ENCODE measurements at places on chromosomes 5 and 9. TPM values are rescaled to one million over a fixed set of nuclear protein-coding genes. Genes with fewer than 3 reads are reported as not detected.

The PDCD1LG2 gene
- 1.8 TPM for polyA plus RNA-seq

DNA sequence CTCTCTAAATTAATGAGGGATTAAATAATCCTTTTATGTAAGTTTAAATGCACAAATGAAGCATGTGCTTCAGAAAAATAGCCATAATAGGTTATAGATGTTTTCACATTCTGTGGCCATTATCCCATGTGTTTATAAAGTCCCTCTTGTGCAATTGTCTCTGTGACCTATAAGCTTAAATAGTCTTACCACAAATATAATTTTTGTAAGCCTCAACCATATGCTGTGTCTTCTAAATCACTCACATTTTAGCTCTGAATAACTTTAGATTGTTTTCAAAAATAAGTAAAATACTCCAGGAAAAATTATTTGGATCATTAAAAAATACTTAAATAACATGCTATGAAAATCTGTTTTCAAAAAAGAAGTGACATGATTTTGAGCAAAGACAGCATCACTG lies 1894.7 kb downstream of the MAT2B start:
- no peak for DNase-seq

DNA sequence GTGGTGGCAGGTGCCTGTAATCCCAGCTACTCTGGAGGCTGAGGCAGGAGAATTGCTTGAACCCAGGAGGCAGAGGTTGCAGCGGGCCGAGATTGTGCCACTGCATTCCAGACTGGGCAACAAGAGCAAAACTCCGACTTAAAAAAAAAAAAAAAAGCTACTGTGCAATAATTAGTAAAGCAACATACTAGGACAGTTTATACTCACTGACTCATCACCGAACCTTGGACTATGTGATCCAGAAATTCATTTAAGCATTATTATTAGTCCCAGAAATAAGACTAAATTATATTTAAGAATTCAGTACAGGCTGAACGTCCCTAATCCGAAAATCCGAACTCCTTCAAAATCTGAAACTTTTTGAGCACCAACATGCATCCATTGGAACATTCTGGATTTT lies 37.8 kb downstream of the GOLPH3 start:
- DNase-seq: no peak

DNA sequence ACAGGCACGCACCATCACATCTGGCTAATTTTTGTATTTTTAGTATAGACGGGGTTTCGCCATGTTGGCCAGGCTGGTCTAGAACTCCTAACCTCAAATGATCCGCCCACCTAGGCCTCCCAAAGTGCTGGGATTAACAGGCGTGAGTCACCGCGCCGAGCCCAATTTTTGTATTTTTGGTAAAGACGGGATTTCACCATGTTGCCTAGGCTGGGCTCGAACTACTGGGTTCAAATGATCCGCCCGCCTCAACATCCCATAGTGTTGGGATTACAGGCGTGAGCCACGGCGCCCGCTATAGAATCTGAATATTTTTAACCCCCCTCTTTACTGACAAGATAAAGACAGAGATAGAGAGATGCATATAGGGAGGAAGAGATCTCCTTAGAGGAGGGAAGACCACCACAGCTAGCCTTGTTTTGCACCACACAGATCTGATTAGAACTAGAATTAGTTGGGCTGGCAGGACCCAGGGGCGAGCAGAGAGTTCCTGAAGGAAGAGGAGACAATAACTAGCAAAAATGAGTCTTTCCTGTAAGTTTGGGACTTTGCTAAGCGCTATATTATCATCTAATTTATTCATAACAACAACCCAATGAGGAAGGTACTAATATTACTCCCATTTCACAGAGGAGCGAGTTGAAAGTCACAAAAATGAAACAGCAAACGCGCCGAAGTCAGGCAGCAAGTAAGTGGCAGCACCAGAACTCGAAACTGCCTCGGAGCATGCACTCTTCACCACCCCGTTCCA lies 1.5 kb upstream of the ANKHD1 start:
- DNase-seq: no peak

DNA sequence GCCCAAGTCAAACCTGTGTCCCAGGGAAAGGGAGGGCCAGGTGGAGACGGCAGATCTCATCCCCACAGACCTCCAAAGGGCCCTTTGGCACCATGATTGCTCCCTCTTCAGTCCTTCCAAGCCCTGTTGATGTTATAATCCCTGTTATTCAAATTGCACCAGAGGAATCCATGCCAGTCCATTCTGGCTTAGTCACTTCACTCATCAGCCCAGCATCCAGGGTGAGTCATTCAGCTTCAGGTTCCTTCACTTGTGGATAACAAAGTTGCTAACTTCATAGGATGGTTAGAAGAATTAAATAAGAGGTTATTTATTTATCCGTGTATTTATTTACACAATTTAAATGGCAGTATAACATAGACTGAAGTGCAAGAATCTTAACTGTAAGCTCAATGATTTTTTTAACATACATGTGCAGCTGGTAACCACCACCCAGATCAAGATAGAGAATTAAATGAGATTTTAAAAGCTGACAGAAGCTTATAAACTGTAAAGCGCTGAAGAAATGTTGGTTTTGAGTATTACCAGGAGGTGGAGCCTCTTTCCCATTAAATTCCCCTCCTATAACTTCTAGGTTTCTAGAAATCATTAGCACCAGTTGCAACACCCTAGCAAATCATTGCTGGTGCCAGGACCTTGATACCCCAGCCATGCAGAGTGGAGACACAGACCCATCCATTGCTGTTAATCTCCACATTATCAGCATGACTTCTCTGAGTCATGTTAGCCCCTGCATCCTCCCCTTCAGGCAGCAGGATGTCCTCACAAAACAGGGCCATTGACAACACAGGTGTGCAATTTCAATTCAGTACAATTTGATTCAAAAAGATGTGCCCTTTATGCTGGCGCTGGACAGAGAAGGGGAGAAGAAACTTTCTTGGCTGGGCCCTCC lies 77.4 kb downstream of the SEC61B start:
- no peak for DNase-seq

- no peak for DNase-seq
Measured at GRCh38 chr5:153352685-153353219, 137.7 kb upstream of the GRIA1 start.
